ENCODE measurements at places on chromosomes 16 and 17. TPM values are rescaled to one million over a fixed set of nuclear protein-coding genes. Genes with fewer than 3 reads are reported as not detected.

Gene TM4SF5
- total RNA-seq: not detected

Gene PRAC2
- not detected for total RNA-seq

Gene DNAAF1
- total RNA-seq: not detected

Gene DPEP3
- total RNA-seq: 0.54 TPM

Gene NRN1L
- total RNA-seq: 2.1 TPM

Gene C16orf54
- total RNA-seq: 84.2 TPM

Gene TVP23A
- not detected for total RNA-seq

Gene CHST4
- not detected for total RNA-seq

Gene CTF1
- 0.37 TPM for total RNA-seq

Data from activated naive CD8-positive, alpha-beta T cell treated with anti-CD3 and anti-CD28 coated beads, Interleukin-2, amount 10 ng/mL, durations not matched to agents 7 days and 5 days (primary cell).